ENCODE measurements at places on chromosomes 12 and 14. TPM values are rescaled to one million over a fixed set of nuclear protein-coding genes. Genes with fewer than 3 reads are reported as not detected.
A peak's percentile ranks its signal among the peaks of the same experiment; 100 is the strongest.

Gene ORAI1
- total RNA-seq = 31.0 TPM

Gene FAIM2
- 2.0 TPM for total RNA-seq

Gene RHEBL1
- total RNA-seq = 6.7 TPM

Gene NRL
- 2.2 TPM for total RNA-seq

Gene PTHLH
- not detected for total RNA-seq

Gene PARP11
- 10.8 TPM for total RNA-seq

Gene LRRC43
- total RNA-seq = not detected

- DNase-seq = no peak
Measured at GRCh38 chr14:96120941-96121340, 81.8 kb downstream of the C14orf132 start.

DNA sequence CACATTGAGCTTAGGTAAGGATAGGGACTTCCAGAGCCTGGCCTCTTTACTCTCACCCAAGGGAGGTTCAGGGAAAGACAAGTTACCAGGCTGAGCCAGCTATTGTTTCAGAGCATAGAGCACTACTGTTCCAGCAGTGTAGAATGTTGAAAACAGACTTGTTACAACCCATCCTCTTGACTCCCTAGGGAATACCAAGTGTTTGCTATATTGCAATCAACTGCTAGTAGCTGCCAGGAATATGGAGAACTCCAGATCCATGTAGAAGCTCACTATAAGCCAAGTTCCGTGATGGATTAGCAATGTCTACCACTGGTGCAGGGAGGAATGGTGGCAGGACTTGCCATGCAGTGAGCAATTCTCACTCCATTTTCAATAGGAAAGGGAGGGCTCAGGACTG lies 199.8 kb upstream of the RBM19 start:
- DNase-seq = no peak

DNA sequence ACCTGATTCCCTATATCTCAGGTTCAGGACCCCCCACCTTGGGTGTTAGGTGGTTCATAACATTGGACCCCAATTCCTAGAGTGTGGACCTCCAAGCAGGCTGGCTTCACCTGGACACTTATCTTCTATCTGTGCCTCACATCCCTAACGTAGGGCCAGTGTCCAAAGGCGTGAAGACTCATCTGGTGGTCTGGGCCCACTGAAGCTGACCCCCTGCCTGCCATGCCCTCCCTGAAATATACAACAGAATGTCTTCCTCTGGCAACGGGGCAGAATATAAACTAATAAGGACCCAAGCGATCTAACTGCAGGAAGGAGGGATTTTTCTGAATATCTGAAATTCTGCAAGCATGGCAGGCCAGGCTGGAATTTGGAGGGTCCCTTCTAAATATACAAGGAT lies 5.6 kb downstream of the HOXC13 start:
- DNase-seq = no peak

DNA sequence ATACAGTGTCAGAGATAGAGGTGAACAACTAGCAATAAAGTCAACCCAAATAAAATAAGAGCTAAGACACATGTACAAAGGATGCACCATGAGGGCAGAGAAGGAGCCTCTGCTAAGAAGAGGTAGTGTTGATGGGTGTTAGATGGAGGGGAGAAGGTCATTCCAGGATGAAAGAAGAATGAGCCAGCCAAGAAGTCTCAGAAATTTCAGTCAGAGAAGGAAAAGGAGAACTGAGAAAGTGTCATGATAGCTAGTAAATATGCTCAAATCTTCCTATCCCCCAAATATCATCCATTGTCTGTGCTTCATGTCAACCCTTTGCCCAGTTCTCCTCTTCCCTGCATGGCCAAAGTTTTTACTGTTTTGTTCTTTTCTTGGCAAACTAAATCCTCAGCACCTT lies 225.2 kb upstream of the BTG1 start:
- DNase-seq = no peak

DNA sequence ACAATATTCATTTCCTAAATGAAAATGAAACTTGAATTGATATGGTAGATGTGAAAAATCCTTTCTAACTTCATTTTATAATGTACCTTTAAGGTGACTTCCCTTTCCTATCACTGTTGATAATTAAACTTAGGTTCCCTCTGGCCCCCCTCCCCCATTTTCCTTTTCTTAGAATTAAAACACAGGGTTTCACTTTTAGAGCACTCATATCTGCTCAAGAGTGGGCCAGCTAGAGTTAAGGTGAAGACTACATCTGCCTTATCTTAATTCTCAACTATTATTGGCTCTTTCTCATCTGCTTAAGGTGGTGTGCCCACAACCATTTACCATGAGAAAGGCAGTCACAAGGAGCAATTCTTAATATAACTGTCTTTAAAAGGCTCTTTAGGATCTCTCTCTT lies 49.7 kb downstream of the LIN52 start:
- DNase-seq = no peak

GRCh38 chr12:131105351-131105735 lies 151.6 kb downstream of the ADGRD1 start:
- DNase-seq = no peak

- no peak for DNase-seq
Measured at GRCh38 chr12:82089369-82090121, 268.6 kb downstream of the CCDC59 start.

- no peak for DNase-seq
Measured at GRCh38 chr14:94391281-94391975, 3.0 kb upstream of the SERPINA1 start.

- DNase-seq = peak; percentile 24
Measured at GRCh38 chr12:90274407-90274806, 565.8 kb upstream of the ATP2B1 start.

- no peak for DNase-seq
Measured at GRCh38 chr12:42070036-42070435, 74.6 kb downstream of the GXYLT1 start.

DNA sequence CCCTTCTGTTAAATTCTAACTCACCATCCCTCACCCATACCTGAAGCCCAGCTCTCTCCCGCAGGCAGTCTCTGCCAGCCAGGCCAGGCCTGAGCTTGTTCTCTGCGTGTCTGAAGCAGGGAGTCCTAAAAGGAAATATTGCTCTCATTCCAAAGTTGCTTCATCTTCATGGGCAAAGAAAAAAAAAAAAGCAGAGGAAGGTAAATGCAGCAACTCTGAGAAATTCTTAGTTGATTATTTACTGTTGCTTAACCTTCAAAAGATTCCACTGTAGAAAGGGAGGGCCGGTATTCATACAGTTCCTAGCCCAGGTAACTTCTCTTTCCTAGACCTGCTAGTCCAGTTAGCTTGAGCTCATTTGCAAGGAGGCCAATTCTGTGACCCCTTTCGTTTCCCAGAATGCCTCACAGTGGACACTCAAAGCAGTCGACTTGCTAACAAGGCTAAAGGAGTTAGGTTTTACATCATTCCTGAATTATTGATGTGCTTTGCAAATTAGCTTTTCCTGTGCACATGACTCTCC lies 193.5 kb upstream of the EEA1 start:
- no peak for DNase-seq

- no peak for DNase-seq
Measured at GRCh38 chr12:90839346-90839745, 115.6 kb downstream of the CCER1 start.

GRCh38 chr12:117213295-117213808 lies 23.1 kb upstream of the FBXO21 start:
- DNase-seq = no peak

DNA sequence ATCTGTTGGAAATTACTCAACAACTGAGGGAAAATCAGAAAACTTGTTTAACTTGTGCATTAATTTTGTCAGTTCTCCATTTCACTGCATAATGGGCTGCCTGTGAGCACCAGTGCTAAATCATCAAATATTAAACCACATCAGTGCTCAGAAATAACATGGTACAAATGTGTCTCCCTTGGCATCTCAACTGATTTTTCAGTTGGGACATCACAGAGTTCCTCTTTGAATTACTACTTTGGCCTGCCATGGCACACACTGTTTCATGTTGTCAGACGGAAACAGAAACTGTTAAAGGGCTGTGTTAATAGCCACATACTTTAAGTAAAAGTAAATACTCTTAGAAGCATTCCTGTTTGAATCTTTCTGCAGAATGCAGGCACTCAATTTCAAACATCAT lies 42.1 kb upstream of the STRN3 start:
- no peak for DNase-seq

DNA sequence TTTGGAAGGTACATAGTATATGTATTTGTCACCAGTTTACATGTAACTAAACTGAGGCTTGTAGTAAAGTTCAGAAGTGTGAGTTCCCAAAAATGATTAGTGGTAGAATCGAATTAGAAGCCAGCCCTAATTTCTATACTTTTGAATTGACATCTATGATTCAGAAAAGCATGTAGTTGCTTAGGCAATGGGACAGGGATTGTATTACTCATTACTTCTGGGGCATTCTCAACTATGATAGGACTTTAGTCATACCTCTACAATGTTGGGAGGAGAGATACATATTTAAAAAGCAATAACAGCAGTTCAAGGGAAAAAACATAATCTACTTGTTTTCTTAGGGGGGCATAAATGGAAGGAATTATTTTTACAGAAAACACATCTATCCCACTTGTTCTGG lies 277.9 kb upstream of the E2F7 start:
- no peak for DNase-seq

GRCh38 chr14:70416725-70417349 lies at the start of gene SYNJ2BP:
Gene SYNJ2BP (minus strand): TSS chr14:70417090. CDS start chr14:70416963, 127 bp downstream.
- DNase-seq = peak; percentile 93

GRCh38 chr12:107679336-107679735 lies 6.3 kb upstream of the PWP1 start:
- DNase-seq = no peak

DNA sequence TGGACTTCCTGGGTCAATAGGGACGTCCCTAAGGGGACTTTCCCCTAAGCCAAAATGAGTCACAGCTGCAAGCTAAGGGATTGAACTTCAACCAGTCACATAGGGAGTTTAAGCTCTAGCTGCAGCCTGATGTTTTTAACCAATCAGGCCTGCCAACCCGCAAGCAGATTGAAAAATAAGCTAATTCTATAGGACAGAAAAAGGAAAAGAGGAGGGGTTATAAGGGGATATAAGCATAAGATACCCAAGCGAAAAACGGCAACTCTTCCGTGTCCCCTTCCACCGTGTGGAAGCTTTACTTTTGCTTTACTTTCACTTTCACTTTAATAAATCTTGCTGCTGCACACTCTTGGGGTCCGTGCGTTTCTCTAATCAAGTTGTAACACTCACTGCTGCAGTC lies 24.4 kb downstream of the ATP23 start:
- DNase-seq = no peak

DNA sequence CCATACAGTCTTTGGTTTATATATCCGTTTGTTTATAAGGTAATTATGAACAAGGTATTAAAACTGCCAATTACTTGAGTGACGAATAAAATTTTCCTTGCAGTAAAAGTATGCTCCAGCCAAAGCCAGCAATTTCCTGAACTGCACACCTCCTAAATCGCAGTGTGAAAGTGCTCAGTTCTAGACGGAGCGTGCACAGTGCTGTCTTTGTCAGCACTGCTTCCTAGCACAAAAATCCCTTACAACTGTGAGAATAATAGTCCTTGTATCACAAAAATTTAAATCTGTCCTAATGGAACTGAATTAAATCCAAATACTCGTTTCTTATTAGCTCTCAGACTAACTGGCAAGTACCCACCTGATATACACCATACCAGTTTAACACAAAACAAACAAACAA lies 26.3 kb downstream of the LRIG3 start:
- no peak for DNase-seq

DNA sequence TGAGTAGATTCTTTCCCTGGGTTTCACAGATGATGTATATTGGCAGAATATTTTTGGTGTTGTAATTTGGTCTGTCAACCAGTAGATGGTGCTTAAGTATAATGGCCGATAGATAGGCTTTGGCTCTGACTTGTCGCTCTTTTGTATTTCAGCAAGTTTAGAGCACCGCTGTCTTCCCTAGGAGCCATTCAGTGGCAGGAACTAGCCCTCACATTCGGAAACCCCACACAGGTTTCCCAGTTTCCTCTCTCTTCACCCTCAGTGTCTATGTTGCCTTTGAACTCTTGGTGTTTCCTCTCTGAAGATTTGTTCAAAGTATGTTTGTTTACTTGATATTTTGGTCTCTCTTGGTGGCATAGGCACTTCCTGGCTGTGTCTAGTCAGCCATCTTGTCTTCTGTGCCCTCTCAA lies 102.2 kb downstream of the GPHN start:
- DNase-seq = peak; percentile 79

DNA sequence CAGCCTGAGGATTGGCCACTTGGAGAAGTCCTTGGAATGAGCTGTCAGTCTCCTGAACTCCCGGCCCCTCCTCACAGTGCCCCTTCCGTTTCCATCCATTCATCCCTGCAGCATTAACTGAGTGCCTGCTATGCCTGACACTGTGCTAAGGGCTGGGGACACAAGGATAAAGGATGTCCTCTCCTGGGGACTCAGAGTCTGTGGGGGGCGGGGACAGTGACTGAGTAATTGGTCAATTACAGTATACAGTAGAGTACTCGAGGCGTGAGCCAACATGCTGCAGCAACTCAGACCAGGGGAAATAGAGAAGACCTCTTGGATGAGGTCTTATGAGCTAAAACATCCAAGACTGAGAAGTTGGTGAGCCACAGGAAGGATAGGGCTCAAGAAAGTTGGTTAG lies 43.4 kb upstream of the PWP1 start:
- no peak for DNase-seq

- no peak for DNase-seq
Measured at GRCh38 chr14:90611936-90612335, 204.3 kb downstream of the TTC7B start.

DNA sequence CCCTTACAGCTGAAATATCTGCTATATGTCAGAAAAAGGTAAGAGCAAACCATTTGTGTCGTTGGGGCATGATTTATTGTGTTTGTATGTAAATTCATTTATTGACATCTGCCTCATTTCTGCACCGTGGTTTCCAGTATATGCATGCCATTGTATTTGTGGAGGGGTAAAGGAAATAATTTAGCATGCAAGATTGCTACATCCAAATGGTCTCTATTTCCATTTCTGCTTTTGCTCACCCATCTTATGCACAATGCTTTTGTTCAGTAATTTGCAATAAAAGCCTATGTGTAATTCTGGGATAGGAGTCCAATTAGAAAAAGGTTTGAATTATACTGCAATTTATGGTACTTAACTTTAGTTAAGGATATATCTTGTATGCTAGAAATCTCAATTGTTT lies 101.8 kb downstream of the UNC79 start:
- no peak for DNase-seq

DNA sequence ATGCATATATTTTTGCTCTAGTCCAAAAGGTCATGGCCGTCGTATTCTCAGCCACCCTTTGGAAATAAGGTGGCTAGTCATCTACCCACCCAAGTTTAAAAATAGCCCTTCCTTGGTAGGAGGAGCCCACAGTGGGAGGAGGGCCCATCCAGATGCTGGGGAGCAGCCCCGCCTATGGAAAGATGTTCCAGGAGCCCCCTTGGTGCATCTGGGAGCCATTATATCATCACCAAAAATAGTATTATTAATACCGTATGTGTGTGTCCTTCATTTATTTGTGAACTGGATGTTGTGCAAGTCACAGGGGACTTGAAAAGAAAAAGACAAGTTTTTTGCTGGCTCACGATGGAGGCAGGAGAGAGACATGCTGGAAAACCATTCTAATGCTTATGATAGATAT lies 34.0 kb downstream of the EMP1 start:
- DNase-seq = no peak

DNA sequence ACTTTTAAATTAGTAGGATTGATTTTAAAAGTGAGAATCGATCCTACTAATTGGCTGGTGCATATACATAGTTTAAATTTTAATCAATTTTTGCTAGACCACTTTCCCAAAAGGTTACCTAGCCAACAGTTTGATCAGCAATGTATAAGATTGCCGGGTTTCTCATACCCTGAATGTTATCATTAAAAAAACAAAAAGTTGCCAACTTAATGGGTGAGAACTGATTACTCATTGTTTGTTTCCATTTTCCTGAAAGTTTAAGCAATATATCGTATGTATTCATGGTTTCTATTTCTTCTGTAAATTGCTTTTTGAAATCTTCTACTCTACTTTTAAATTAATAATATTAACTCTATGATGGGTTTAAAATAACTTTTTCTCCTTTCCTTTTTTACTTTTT lies 4.4 kb upstream of the MYBPC1 start:
- DNase-seq = no peak

Measured in GM23338 (cell line).